Left lung (tissue), 14 donors: ENCODE measurements at places on chromosomes 2 and 18.
A peak's percentile ranks its signal among the peaks of the same experiment; 100 is the strongest.

GRCh38 chr2:51158251-51158650, 126.3 kb upstream of the NRXN1 start:
- no peak for DNase-seq

GRCh38 chr2:120902592-120902991, 166.9 kb downstream of the GLI2 start:
- no peak for DNase-seq

DNA sequence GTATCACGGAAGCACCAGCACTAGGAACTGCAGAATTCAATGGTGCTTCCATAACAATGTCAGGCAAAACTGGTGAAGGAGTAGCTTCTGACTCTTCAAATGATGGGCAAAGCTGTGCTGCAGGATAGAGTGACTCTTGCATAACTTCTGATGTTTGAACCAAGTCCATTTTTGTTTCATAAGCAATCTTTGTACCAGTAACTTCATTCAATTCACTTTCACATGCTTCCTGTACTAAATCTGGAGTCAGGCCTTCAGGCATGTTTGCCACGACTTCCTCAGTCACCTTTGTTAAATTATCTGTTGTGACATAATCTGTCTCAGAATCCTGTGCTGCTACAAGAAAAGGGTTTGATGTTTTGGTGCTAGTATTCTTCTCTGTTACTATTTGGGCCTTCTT, 24.0 kb downstream of the RTN4 start:
- DNase-seq: no peak

DNA sequence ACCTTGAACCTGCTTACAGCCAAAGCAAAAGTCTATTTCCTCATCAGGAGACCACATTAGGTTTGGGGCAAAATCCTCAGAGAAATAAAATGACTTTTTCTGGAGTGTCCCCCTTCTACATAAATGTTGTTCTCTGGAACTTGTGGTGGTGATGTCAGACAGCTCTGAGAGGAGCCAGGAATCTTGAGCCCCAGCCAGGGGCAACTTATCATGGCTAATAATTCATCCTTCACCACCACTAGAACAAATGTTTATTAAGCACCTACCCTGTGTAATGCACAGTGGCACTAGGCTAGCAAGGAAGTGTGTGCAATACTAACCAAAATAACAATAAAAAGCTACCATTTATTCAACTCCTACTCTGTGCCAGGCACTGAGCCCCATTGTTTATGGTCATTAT, 9.0 kb upstream of the BMP10 start:
- DNase-seq: no peak

- no peak for DNase-seq
Measured at GRCh38 chr2:204042401-204042800, 105.8 kb downstream of the ICOS start.

- no peak for DNase-seq
Measured at GRCh38 chr18:9594823-9595596, 19.3 kb downstream of the PPP4R1 start.

GRCh38 chr2:31335921-31336585, 78.5 kb downstream of the XDH start:
- no peak for DNase-seq

GRCh38 chr2:106956879-106957278, 70.9 kb upstream of the ST6GAL2 start:
- no peak for DNase-seq

GRCh38 chr2:172967036-172967982, 108.3 kb upstream of the MAP3K20 start:
- DNase-seq: no peak

DNA sequence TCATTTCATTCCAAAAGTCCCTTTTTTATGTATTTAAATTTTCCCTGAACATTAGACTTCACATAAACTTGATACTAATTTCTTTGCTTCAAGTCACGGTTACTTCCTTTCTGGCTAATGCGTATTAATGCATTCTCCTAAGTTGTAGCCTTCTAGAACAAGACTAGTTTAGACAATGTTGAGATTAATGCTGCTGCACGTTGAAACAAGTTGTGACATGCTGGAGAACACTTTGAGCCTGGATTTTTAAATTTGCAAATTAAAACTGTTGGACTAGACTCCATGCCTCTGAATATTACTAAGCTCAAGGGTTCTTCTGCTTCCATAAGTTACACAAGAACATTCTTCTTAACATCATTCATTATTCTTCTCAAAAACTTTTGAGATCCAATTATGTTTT, 29.1 kb downstream of the ID2 start:
- no peak for DNase-seq

DNA sequence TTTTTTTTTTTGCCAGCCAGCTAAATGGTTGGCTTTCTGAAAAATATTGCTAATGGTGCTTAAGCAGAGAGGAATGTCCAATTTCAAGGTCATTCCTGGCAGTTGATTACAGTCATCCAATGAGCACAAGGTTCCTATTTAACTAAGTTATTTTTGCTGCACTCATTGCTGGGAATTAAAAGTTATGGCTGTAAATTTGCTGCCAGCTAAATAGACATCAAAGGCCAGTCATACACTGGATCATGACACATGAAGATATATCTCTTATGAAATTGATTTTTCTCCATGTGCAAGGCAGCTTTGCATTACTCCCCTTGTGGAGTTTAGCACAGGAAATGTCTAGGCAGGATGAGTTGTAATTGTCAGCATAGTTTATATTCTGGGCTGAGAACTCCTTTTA, 1898.4 kb upstream of the CELF4 start:
- DNase-seq: no peak

GRCh38 chr2:239979243-239980023, 45.7 kb downstream of the NDUFA10 start:
- DNase-seq: no peak

DNA sequence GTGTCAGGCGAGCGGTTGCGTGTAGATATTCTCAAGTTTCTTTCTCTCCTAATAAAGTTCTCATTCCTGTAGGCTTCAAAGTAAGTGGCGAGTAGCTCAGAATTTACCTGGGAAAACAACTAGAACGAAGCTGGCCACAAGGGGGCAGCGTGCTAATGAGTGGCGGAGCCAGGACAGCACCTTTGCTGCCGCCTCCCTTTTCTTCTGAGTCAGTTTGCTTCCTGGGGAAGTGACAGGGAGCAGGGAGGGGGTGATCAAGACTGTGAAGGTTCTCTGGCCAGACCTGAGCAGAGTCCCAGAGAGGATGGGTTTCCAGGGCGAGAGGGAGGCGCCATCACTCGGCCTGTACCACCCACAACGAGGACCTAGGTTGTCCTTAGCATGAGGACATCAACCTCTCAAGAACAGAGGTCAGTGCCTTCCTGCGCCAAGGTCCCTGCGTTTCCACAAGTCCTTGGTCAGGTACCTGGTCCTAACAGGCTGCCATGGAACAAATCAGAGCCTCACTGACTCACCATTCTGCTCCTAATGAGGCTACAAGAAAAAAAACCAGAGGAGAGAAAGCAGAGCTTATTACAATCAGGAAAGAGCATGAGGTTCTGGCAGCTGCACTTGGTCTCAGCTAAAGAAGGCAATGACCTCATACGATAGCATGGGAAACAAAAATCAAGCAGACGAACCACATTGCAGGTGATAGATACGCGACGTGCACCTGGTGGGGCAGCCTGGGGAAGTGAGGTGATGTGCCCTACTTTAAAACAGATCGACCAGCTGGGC, 98.7 kb downstream of the PLB1 start:
- DNase-seq: peak; percentile 93

GRCh38 chr2:170503971-170504809, 210.9 kb upstream of the SP5 start:
- DNase-seq: no peak

GRCh38 chr2:150938527-150938926, 323.1 kb downstream of the RBM43 start:
- DNase-seq: no peak

- DNase-seq: no peak
Measured at GRCh38 chr2:200735061-200735460, 76.6 kb upstream of the BZW1 start.

GRCh38 chr18:76188097-76188496, 306.9 kb downstream of the ZNF516 start:
- no peak for DNase-seq

DNA sequence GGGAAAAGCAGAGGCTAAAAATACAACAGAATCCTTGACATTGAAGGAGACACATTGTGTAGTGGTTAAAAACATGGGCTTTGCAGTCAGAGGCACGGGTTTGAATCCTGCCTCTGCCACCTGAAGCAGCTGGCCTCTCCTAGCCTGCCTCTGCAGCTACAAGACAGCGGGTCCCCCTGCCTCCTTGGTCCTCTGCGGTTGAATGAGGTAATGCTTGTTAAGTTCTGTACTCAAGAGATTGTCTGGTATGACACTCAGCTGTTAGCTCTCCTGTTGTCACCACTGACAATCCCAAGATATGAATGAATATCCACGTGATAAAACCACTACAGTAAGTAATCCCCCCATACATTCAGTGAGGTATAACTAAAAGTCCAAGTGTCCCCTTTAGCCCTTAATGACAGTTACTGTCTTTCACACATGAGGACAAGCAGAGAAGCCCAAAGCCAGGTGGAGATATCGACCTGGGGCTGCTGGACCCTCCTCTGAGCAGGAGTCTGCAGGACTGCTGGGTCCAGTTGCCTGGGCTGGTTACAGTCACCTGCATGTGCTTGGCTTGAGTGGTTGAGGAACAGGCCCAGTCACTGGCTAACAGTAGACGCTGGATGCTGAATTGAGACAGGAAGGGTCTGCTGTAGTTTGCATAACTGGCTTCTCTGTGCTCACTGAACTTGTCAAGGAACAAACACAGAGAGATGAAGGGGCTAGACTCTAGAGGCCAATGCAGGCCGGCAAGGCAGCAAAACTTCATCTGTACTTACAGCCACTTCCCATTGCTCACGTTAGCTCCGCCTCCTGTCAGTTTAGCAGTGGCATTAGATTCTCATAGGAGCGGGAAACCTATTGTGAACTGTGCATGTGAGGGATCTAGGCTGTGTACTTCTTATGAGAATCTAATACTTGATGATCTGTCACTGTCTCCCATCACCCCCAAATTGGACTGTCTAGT, 85.5 kb downstream of the TGFA start:
- DNase-seq: no peak

DNA sequence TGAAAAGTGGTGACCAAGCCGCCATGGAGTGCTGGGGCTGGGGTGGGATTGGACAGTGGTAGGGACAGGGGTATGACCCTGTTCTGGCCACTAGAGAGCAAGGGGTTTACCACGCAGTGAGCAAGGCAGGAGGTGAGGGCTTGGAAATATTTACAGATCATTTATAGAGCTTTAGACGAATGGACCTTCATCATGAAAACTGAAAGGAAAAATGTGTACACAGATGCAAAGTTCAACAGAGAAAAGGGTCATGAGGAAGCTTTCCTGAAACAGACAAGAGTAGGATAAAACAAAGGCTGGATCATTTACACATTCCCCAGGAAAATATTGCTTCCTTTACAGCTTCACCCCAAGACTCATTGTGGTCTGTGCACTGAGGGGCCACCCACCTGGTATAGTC, 130.5 kb upstream of the SMAD2 start:
- DNase-seq: no peak
